ENCODE measurements at places on chromosomes 2 and 18. TPM values are rescaled to one million over a fixed set of nuclear protein-coding genes. Genes with fewer than 3 reads are reported as not detected.
A peak's percentile ranks its signal among the peaks of the same experiment; 100 is the strongest.

PLGLB2 gene
- not detected for total RNA-seq

LRP1B gene
- total RNA-seq = not detected

IGFBP2 gene
- total RNA-seq = 123 TPM

TFCP2L1 gene
- total RNA-seq = not detected

MAL gene
- 59.2 TPM for total RNA-seq

RNF125 gene
- total RNA-seq = 19.1 TPM

C2orf81 gene
- 3.9 TPM for total RNA-seq

FBXO36 gene
- 1.6 TPM for total RNA-seq

CACNB4 gene
- total RNA-seq = 0.41 TPM

TOGARAM2 gene
- 2.7 TPM for total RNA-seq

LRRC30 gene
- total RNA-seq = not detected

FOXD4L1 gene
- total RNA-seq = not detected

DDX1 gene
- 90.3 TPM for total RNA-seq

MC2R gene
- total RNA-seq = not detected

BZW1 gene
- total RNA-seq = 442 TPM

REEP1 gene
- total RNA-seq = 0.23 TPM

DNA sequence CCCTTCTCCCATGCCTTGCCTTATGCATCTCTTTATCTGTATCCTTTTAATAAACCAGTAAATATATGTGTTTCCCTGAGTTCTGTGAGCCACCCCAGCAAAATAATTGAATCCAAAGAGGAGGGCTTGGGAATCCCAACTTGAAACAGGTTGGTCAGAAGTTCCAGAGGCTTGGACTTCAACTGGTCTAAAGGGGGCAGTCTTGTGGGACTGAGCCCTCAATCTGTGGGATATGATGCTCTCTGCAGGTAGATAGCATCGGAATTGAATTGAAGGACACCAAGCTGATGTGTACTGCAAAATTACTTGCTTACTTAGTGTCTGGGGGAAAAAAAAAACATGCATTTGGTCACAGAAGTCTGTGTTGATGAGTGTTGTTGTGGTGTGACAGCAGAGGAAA lies 1033.5 kb upstream of the TMEFF2 start:
- DNase-seq = no peak

GRCh38 chr2:295090-295489 lies 7.2 kb upstream of the ALKAL2 start:
- DNase-seq = no peak

DNA sequence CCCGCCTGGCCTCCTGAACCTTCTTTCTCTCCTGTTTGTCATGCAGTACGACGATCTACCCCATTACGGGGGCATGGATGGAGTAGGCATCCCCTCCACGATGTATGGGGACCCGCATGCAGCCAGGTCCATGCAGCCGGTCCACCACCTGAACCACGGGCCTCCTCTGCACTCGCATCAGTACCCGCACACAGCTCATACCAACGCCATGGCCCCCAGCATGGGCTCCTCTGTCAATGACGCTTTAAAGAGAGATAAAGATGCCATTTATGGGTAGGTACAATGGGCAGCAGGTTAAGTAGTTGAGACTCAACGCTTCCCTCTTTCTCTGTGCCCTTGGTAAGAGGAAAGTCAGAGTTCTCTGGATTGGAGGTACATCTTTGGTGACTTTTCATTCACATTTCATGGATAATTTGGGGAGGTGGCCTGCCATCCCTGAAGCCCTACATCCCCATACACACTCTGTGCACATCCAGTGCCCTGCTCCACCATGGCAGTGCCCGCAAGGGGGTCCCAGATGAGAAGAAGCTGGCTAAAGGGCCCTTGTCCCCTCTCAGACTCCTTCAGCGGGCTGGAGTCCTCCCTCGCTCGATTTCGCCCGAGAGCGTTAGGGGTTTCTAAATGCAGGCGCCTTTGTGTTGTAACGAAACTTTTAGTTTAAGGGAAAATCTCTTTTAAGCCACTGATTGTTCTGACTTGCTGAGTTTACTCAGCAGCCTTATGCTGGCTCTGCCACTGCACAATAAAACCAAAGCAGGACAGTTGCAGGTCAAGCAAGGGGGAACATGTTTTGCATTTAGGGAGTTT lies 3.0 kb downstream of the MEIS1 start:
- DNase-seq = no peak

DNA sequence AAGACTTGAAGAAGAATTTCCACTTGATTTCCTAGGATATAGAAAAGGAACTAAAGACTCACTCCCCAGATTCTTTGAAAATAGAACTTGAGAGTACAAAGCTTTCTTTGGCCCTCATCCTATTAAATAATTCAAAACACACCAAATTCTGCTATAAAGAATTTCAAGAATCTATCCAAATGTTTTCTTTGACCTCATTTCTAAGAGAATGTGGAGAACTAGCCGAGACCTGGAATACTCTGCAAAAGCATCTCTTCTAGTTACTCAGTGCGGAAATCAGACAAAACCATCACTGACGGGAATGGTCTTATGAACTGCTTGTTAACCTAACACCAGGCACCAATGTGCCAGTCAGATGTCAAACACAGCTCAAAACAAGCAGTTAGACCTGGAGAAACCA lies 44.2 kb upstream of the ARL5A start:
- no peak for DNase-seq

DNA sequence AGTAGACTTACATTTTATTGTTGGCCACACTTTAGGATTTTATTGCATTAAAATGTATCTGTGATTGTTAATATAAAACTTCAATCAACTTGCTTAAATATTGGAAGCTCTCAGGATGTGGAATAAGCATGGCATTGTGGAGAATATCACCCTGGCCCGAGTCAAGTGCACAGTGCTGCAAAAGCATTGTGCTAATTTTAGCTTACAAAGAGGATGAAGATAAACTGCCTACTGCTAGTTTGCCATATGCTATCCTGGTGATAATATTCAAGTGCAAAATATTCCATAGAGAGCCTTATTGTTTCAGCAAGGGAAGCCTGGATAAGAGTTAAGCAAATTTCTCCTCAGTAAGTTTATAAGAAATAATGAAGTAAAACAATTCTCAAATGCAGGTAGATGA lies 54.5 kb downstream of the MEIS1 start:
- no peak for DNase-seq

- no peak for DNase-seq
Observed at GRCh38 chr2:235096447-235096846, 144.6 kb downstream of the SH3BP4 start.

DNA sequence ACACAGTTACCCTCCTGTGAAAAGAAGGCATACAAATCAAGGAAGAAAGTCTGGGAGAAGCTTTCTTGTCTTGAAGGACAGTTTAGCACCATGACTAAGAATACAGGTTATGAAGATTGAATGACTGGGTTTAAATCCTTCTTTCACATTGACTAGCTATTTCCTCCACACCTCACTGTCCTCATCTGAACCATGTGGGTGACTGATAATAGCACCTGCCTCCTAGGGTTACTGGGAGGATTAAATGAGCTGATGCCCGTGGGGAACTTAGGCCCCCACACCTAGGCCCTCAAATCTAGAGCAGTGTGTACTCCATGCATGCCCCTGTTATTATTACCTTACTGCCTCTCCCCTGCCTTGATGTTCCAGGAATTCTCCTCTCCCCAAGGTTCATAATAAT lies 202.9 kb downstream of the FBXO15 start:
- DNase-seq = no peak

GRCh38 chr2:78654941-78655340 lies 370.6 kb upstream of the REG3G start:
- DNase-seq = no peak

GRCh38 chr2:206984206-206984605 lies 44.9 kb downstream of the CPO start:
- DNase-seq = no peak

GRCh38 chr18:39801010-39801409 lies 2154.0 kb upstream of the PIK3C3 start:
- no peak for DNase-seq

DNA sequence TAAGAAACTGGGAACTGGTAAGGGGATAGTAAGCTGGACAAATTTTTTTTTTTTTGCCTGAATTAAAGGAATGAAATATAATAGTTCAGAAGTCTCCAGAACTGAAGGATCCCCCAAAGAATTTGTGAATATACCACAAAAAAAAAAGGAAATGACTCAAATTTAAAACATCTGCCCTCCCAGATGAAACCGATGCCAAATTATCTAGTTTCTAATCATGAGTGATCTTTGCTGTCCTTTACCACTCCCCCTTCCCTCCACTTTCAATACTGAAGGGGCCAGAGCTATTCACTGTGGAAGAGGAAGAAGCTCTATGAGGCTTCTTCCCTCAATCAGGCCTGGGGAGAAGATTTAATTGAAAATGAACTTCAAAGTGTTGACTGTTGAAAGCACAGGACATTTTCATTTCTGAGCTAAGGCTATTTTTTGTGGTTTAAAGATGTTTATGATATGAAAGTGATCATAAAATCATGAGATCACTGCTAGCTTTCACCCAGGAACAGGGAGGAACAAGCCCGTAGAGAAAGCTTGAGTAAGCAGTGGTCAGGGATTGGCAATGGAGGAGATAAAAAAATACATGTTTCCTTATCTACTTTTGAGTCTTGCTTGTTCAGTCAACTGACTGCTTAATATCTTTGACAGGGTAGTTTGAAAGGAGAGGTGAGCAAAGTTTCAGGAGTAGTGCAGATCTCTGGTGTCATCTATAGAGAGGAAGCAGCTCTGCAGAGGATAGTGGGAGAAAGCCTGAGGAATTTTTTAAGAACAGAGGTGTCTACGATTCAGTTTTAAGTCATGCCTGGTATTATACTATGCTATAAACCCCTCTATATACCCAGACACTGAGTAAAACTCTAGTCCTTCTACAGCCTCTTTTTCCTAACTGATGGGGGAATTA lies 409.5 kb upstream of the FIGN start:
- no peak for DNase-seq

DNA sequence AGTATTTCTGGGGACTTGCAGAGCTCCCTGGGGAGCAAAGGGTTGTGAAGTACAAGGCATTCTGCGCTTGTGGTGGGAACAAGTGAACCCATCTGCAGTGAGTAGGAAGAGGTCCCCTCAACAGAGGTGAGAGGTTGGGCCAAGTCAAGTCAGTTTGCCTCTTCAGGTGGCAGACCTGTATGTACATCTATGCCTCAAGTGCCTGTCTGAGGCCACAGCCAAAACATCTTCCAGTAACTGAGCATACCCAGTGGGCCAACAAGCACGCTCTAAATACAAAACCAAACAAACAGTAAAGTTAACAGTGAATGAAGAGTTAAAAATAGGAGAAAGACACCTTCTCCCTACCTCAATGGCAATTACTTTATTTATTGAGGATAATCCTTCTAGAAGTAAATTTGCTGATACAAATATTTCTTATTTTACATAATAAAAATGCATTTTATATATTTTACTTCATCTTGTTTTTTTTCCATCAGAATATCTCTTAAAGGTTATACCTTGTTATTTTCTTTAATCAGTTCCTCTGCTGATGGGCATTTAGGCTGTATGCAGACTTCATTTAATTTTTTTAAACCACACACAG lies 2.5 kb downstream of the GYPC start:
- no peak for DNase-seq

DNA sequence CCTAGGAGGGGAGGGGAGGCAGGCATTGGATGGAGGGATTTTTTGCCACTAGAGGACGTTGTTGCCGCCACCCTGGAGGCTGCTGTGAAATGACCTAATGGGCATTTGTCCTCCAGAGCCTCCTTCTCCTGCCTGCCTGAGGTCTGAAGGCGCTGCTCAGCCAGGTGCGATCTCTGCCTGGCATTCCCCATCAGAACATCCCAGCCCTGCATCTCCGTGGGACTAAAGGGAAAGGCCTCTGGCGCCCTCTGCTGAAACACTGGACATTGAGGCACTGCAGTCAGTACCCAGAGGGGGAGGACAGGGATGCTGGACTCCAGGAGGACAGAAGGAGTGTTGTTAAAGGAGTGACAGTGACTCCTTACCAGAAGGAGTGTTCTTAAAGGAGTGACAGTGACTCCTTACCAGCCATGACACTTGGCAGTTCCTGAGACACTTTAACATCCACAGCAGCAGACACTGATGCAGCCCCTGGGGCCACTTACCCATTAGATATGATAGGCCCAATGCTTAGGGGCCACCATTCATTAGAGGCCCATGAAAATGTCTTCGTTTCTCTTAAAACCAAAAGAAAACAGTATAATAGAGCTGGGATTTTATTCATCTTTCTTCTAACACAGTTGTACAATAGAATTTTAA lies 17.0 kb downstream of the THNSL2 start:
- DNase-seq = peak; percentile 72

DNA sequence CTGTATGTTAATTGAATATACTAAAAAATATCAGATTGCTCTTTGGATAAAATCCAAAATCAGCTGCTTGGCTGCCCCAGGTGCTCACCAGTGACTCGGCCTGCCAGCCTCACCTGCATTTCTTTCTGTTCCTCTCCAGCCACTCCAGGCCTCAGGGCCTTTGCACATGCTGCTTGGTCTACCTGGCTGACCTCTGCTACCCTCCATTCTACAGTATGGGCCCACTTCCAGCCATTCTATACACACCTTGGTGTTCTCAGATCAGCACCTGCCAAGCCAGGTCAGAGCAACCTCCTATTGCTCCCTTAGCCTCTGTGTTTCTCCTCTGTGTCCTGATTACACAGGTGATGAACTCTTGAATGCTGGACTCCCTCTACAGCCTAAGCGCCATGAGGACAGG lies 106.6 kb upstream of the TWIST2 start:
- DNase-seq = no peak

DNA sequence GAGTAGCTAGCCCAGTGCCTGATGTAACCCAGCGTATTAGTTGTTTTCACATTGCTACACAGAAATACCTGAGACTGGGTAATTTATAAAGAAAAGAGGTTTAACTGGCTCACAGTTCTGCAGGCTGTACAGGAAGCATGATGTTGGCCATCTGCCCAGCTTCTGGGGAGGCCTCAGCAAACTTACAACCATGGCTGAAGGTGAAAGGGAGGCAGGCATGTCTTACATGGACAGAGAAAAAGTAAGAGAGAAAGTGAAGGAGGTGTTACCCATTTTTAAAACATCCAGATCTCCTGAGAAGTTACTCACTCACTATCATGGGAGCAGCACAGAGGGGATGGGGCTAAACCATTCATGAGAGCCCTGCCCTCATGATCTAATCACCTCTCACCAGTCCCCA lies 6.1 kb upstream of the CYRIA start:
- no peak for DNase-seq

- peak; percentile 4 for DNase-seq
Observed at GRCh38 chr2:138846216-138846821, 66.1 kb upstream of the NXPH2 start.

GRCh38 chr2:203412546-203413331 lies 84.5 kb downstream of the ABI2 start:
- DNase-seq = no peak

All from activated CD8-positive, alpha-beta T cell treated with anti-CD3 and anti-CD28 coated beads for 36 hours (primary cell).